ENCODE measurements at places on chromosomes 13 and 19.
A peak's percentile ranks its signal among the peaks of the same experiment; 100 is the strongest.

DNA sequence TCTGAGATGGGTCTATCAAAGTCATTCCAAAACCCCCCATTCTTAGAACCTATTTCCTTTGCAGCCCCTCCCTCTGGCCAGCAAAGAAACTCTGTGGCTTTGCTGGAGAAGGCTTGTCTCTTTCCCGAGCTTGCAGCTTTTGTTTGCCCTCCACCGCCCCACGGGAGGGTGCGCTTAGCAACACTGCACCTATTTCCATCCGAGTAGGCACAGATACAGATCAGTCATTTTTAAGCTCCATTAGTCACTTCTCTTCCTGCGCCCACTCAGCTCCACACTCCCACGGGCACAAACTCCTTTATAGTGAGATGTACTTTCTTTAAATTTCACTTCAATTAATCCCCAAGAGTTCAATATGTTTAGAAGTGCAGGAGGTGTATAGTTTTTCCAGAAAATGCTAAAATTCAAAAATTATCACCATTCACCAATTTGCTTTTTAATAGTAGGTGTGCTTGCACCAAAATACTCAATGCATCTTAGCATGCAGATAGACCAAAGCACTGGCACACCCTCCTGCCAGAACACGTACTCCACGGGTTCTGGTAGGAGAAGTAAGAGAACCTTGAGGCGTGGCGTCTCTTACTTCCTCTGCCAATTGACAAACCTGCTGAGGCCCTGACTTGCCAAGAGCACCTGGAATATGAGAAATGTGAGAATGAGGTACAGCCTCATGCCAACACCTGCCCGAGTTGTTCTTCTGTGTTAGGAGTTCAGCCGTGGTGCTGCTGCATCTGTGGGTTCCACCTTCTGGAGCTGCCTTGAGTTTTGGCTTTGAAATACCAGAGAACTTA is 183.7 kb downstream of the TEX29 start:
- no peak for DNase-seq

DNA sequence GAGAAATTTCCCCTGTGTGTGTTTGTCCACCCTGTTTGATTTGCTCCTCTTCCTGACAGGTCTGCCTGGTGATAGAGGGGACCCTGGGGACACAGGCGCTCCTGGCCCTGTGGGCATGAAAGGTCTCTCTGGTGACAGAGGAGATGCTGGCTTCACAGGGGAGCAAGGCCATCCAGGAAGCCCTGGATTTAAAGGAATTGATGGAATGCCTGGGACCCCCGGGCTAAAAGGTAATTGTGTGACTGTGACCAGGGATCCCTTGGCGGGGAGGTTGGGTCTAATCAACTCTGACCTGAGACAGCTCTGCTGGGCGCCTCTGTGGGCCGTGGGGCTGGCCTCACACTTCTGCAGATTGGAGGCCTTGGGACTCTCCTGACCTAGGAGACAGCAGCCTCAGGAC is 81.4 kb downstream of the RAB20 start:
- DNase-seq: no peak

- DNase-seq: no peak
Measured at GRCh38 chr13:41505209-41505835, 48.0 kb downstream of the RGCC start.

GRCh38 chr13:49146950-49147355 is 73.2 kb upstream of the MLNR start:
- no peak for DNase-seq

DNA sequence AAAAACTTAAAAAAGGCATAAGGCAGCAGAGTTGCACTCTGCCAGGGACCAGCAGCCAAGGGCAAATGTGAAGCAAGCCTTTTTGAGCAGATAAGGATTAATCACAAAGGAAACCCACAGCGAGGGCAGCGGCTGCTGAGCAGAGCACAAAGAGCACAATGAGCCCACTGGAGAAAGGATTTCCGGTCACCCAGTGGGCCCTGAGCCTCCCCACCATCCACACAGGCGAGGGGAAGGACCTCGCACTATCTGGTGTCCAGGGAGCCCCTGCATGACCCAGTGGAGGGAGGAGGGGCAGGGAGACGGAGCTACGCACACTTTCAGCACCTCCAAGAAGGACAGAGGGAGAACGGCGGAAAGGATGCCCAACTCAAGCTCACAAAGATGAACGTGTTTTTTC is 40.0 kb downstream of the COL4A1 start:
- no peak for DNase-seq

GRCh38 chr19:56348289-56348877 is 33.7 kb upstream of the ZSCAN5A start:
- no peak for DNase-seq

DNA sequence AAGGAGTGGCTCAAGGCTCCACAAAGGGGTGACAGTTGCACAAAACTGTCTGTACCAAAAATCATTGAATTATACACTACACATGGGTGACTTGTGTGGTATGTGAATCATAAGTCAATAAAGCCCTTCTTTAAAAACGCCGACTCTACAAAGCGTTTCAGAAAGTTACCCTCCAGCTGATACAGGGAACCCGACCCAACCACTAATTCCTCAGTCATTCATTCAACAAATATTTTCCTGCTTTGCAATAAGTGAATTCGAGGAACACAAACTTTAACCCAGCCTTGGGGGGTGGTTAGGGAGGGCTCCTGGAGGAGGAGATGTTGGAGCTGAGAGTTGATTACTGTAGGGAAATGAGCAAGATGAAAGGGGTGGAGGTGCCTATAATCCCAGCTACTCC is 32.0 kb downstream of the LTBP4 start:
- no peak for DNase-seq

DNA sequence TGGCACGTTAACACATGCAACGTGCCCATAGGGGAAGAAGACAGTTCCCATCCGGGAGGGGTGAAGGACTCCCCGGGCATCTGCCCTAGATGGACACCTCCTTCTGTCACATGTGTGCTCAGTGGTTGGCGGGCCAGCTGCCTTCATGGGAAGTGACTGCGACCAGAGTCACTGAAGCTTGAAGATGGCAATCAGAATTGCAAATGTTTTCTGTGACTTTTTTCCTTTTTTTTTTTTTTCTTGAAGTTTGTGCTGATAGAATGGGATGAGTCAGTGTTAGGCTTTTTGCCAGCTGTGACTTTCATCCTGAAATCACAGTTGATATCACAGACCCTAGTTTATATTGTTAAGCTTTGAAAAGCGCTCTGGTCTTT is 109.2 kb upstream of the MCF2L start:
- DNase-seq: no peak

- DNase-seq: no peak
Measured at GRCh38 chr13:19093369-19093768, 88.3 kb downstream of the TUBA3C start.

DNA sequence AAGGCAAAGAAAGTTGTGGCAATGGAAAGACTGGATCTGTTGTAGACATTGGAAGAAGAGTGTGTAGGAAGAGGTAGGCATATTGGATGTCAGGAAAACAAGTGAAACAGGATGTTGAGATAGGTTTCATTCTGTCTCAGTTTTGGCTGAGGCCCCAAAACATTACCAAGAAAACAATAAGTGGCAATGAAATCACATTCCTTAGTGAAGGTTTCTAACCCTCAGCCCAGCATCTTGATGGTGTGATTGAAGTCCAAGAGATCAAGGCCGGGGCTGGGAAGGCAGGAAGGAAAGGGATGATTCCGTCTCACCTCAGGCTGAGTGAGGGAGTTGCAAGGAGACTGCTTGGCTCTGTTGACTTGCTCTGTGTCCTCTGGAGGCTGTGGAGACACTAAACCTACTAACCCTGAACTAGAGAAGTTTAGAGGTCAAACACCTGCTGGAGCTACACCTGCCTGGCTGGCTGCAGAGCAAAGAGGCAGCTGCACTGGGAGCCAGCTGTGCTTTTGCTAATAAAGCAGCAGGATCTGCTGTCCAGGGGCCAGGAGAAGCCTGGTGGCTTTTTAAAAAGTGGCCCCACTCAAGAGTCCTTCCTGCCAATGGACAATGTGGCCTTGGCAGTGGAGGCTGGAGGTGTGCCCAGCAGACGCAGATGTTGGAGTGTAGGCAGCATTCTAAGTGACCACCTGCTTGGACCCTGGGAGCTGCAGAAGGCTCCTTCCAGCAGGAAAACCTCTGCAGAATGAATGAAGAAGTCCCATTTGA is 53.6 kb downstream of the DGKH start:
- peak; percentile 24 for DNase-seq

GRCh38 chr13:46582190-46582589 is 29.2 kb downstream of the LRCH1 start:
- DNase-seq: no peak

DNA sequence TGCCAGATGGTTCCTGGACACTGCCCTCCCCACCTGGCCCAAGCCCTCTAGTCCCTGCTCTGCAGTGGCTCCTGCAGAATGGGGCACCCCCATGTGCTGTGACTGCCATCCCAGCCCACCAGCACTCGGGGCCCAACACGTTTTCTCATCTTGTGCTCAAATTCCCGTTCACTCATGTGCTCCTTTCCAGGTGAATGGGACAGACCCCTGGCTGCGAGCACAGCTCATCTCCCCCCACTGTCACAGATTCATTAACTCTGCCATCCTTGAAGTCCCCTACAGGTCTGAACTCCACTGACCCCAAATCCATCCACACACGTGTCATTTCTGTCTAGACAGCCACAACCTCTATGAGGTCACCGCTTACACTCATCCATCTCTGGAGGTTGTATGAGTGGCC is 23.6 kb downstream of the TUBA3C start:
- DNase-seq: no peak

DNA sequence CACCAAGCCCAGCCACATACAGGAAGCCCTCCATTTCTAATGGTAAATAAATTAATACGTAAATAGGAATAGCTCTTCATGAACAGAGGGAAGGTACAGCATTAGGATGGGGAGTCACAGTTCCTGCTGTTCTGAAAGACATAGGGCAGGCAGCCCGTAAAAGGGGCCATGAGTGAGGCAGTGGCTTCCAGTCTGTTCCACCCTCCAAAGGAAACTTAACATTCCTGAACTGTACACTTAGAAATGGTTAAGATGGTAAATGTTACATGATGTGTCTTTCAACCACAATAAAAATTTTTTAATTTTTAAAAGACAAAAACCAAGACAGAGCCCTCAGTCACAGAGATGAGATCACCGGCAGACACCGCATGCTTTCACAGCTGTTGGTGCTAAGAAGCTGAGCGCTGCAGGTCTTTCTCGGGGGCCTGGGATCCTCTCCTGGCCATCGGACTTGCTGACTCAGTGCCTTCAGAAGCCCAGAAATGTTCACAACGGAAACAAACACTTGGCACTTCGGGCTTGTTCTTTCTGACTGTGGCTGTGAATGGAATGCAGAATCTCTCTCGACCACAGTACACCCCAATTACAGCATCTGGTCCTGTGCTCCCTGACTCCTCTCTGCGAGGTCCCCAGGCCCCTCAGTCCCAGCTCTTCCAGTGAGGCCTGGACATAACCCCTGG is 36.4 kb downstream of the EPS15L1 start:
- no peak for DNase-seq

GRCh38 chr13:105569816-105570215 is 965.6 kb downstream of the EFNB2 start:
- no peak for DNase-seq

- no peak for DNase-seq
Measured at GRCh38 chr13:112456138-112457056, 80.2 kb downstream of the SPACA7 start.

DNA sequence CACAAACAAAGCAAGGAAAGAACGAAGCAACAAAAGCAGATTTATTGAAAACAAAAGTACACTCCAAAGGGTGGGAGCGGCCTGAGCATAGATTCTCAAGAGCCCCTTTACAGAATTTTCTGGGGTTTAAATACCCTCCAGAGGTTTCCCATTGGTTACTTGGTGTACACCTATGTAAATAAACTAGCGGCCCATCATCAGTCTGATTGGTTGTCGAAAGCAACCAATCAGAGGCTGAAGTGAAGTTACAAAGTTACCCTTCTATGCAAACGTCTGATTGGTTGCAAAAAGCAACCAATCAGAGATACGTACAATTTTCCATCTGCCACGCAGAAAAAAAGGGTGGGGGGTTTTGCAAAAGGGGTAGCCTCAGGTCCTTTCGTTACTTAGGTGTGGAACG is 96.3 kb upstream of the UBAC2 start:
- DNase-seq: no peak
